ENCODE measurements at places on chromosomes 3 and 15. TPM values are rescaled to one million over a fixed set of nuclear protein-coding genes. Genes with fewer than 3 reads are reported as not detected.

PDCD10 gene
- total RNA-seq, result 65.7 TPM

FETUB gene
- not detected for total RNA-seq

GOLGA6D gene
- total RNA-seq, result 0.15 TPM

ANKUB1 gene
- total RNA-seq, result not detected

FEZF2 gene
- not detected for total RNA-seq

WDR93 gene
- 0.08 TPM for total RNA-seq

TUSC7 gene
- total RNA-seq, result not detected

OXSM gene
- 7.7 TPM for total RNA-seq

NPAP1 gene
- total RNA-seq, result not detected

DNAH1 gene
- total RNA-seq, result 4.0 TPM
